Stimulated activated CD4-positive, alpha-beta T cell treated with anti-CD3 and anti-CD28 coated beads, Interleukin-12 subunit alpha, Interleukin-12 subunit beta, amount 100 ng/mL, for 24 hours (primary cell): ENCODE measurements at places on chromosomes 1 and 21.

DNA sequence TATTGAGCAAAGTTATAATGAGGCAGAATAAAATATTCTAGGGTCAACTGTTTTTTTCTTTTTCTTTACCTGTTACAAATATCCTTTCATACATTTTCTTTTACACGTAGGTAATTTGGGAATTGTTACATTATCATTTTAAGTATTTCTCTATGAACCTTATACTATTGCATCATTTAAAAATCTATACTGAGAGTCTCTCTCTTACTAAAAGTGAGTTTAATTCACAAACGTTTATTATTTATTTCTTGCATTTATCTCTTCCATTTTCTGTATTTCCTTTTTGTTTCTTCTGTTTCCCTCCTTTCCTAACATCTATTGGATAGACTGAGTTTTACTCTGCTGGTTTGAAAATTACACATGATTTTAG, 25.4 kb upstream of the CLCA4 start:
- no peak for DNase-seq

GRCh38 chr21:33238565-33239255, 9.0 kb downstream of the IFNAR2 start:
- no peak for DNase-seq

- DNase-seq = no peak
Measured at GRCh38 chr1:234584926-234585325, 25.1 kb downstream of the IRF2BP2 start.

DNA sequence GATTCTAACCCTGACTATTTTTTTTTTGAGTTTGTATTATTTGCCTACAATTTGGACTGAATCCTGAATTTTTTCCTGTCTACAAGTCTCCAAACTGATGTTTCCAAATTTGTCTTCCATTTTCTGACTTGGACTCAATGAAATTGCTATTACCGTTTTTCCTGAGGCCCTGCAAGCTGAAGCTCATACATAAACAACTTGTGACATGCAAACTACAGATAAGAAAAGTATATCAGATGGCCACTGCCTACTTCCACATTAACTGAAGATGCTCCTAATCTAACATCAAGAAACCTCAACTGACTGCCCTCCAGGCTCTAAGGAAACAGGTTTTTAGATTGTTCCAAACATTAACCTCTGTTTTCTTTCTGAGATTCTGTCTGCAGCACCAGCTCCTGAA, 51.1 kb upstream of the KLHDC7A start:
- DNase-seq = no peak

DNA sequence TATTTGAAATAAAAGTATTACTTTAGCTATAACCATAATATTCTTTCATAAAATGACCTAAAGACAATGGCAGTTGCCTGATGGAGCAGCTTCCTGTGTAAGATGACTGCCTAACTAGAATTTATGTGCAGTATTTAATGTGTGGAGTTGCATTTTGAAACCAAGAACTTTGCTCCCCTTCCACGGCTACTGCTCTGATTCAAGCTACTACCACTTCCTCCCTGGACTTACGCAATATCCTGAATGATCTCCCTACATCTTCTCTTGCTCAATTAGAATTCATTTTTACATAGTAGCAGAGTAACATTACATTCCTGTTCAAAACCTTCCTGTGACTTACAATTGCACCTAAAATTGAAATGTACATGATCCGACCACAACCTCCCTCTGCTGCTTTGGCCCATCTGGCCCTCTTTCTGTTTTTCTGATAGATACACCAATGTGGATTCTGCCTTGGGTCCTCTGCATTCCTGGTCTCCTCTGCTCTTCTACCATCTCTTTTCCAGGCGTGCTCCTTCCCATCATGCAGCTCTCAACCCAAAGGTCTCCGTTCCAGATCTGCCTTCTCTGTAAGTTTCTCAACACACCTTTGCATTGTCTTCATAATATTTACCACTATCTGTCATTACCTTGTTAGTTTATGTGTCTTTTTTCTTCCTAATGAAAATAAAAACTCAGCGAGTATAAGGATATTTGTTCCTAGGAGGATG, 47.4 kb upstream of the USP25 start:
- no peak for DNase-seq

- DNase-seq = no peak
Measured at GRCh38 chr1:10773851-10774614, 22.4 kb downstream of the CASZ1 start.

DNA sequence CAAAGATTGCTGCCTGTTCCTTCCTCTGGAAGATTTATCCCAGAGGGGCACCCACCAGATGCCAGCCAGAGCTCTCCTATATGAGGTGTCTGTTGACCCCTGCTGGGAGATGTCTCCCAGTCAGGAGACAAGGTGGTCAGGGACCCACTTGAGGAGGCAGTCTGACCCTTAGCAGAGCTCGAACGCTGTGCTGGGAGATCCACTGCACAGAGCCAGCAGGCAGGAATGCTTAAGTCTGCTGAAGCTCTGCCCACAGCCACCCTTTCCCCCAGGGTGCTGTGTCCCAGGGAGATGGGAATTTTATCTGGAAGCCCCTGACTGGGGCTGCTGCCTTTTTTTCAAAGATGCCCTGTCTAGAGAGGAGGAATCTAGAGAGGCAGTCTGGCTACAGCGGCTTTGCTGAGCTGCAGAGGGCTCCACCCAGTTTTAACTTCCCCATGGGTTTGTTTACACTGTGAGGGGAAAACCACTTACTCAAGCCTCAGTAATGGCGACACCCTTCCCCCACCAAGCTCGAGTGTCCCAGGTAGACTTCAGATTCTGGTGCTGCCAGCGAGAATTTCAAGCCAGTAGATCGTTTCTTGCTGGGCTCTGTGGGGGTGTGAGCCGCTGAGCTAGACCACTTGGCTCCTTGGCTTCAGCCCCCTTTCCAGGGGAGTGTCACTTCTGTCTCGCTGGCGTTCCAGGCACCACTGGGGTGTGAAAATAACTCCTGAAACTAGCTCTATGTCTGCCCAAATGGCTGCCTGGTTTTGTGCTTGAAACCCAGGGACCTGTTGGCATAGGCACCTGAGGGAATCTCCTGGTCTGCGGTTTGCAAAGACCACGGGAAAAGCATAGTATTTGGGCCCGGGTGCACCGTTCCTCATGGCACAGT, 51.1 kb upstream of the PDC start:
- DNase-seq = no peak

DNA sequence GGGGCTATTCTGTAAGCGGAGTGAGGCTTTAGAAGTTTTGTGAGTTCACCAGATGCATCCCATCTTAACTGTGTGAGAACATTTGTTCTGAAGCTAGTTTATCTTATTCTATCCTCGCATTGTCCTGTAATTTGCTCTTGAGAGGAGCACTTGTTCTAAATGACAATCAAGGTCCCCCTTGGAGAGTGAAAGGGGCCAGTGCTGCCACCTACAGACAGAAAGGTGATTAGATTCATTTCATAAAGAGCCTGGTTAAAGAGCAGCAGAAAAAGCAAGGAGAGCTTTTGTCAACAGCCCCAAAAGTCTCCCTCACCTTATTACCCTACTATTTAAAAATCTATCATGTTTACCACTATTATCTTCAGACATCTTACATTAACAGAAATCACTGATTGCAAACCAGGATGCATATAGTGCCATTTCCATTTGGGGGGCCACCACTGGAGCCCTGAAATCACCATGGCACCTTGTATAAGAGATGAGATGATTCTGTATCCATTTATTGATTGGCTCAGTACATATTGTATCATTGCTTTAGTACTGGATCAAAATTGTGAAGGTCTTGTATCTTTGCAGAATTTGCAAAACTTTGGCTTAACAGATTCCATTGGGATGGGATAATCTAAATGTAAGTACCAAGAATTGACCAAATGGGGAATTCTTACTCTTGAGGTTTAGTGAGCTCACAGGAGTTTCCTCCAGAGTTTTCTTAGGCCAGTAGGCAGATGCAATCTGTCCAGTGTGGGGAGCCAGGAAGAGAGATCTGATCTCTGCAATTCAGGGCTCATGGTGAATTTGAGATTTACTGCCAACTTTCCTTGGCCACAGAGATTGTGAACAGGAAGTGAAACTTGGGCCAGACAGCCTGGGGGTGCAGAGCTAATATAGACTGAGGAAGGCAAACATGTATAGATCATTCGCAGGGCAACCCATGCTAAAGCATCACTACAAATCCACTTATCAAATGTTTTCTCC, 64.3 kb upstream of the TRABD2B start:
- peak; percentile 11 for DNase-seq

DNA sequence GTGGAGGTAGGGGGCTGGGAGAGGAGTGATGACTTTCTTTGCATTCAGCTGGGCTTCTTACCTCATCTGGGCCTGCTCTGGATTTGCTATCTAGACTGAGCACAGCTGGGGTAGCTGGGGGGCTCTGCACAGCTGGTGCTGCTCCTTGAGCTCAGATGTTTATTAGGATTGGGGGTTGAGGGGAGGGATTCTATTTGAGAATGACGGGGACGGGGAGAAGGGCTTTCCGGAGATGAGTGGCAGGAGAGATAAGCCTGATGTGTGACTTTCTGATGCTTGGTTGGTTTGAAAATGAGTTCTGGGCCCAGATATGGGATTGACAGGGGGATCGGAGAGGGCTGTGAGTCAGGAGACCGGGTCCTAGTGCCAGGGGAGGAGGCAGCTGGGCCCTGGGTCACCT, 146.1 kb upstream of the CSF3R start:
- DNase-seq = no peak

- no peak for DNase-seq
Measured at GRCh38 chr1:222167111-222167510, 380.8 kb downstream of the HHIPL2 start.

GRCh38 chr1:26412180-26412840, 1.7 kb downstream of the LIN28A start:
- DNase-seq = no peak

GRCh38 chr1:16326833-16327404, 25.4 kb downstream of the FBXO42 start:
- no peak for DNase-seq

GRCh38 chr1:184078564-184079249, 27.2 kb downstream of the TSEN15 start:
- DNase-seq = no peak

DNA sequence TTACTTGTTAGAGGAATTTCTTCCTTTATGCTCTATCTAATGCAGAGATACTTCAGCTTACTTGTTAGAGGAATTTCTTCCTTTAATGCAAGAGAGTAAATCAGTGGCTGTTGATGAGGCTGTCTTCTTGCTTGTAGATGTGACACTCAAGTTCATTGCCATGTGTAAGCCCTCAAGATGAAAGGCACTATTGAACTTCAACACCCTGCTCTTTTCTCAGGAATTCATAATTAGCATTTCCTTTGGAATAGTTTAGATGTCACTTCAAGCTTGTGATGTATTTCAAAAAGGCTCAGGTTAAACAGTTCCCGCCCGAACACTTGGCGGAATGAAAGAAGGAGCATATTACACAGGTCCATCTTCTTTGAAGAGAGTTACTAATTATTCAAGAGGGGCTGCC, 251.9 kb downstream of the RGS7 start:
- DNase-seq = no peak

DNA sequence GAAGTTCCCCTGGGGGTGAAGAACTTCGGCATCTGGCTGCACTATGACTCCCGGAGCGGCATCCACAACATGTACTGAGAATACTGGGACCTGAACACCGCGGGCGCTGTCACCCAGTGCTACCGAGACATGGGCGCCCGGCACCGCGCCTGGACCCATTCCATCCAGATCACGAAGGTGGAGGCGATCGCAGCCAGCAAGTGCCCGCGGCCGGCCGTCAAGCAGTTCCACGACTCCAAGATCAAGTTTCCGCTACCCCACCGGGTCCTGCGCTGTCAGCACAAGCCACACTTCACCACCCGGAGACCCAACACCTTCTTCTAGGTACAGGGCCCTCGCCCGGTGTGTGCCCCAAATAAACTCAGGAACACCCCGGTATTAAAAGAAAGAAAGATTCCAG, 22.0 kb upstream of the SLC9A1 start:
- DNase-seq = no peak

DNA sequence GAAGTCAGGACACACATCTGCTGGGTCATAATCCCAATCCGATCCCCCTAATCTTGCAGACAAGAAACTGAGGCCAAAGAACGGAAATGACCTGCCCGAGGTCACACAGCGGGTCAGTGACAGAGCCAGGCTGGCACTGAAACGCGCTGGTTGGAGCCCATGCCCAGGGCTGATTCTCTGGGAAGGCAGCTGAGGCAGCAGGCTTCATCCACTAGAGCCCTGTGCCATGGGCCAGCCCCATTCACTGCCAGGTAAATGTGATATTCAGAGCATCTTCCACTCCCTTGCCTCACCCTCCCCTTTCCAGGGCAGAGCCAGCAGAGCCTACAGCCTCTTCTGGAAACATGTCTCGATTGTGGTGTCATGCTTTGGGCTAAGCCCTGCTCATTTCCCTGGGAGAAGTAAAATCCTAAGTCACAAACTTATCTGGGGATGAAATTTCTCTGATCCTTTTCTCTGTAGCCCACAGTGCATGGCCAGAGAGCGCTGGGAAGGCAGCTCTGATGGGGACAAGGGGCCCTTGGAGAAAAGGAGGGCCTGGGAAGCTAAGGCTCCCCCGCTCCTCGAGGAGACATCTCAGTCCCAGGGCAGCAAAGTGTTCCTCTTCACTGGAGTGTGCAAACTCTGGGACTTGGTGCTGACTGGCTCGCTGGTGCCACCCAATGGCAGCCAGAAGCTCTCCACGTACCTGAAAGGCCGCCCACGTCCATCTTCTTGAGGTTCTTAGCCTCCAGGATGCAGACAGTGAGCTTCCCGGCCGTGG, 110.4 kb downstream of the SYT2 start:
- no peak for DNase-seq

DNA sequence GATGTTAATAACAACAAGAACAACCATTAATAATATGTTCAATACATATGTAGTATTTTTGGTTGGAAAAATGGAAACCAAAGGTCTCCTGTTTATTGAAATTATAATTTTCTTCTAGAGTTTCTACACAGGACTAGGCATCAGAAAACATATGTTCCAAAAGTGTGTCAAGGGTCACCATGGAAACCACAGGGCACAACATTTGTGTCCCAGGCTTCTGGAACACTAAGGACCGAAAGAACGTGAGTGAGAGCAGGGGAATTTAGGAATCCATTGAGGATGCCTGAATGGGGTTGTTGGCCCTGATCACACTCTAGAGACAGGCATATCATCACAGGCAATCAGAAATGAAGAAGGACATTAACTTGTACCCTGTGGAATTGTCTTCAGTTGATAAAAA, 7.5 kb upstream of the CDC14A start:
- no peak for DNase-seq

GRCh38 chr21:33688353-33688752, 46.1 kb downstream of the ITSN1 start:
- no peak for DNase-seq
